Activated T-helper 1 cell treated with Interleukin-2 at 50 U/mL for 16 hours (primary cell): ENCODE measurements at places on chromosomes 2 and 18.

DNA sequence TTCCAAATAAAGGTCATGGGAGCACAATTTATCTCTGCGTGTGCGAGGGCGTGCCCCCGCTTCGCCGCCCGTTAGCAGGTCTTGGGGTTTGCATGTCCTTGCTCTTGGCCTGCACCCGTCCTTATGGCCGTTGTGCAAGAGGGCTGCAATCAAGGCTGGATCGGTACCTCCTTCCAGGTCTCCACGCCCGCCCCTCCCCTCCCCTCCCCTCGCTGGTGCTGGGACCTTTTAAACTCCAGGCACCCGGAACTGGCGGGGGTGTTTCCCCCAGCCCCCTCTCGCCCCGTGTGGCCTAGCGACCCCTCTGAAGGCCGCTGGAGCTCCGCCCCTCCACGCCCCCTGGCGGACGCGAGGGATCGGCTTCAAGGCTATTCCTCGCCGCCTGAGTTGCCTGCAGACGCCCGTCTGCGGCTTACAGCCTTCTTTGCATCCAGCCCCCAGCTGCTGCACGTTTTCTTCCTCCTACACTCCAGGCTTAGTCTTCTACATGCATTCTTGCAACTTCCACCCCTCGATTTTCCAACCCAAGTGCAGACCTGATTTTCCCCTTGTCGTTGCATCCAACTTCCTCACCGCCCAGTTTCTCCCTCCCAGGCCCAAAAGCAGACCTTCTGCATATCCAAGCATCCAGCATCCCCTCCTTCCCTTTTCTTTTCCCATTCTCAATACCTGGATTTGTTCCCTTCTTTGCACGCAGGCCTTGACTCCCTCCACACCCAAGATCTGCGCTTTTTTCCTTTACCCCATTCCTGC lies 577 bp downstream of the IDH1 start:
- peak; percentile 73 for DNase-seq

GRCh38 chr2:231341100-231341499 lies 54.4 kb upstream of the B3GNT7 start:
- DNase-seq, result no peak

DNA sequence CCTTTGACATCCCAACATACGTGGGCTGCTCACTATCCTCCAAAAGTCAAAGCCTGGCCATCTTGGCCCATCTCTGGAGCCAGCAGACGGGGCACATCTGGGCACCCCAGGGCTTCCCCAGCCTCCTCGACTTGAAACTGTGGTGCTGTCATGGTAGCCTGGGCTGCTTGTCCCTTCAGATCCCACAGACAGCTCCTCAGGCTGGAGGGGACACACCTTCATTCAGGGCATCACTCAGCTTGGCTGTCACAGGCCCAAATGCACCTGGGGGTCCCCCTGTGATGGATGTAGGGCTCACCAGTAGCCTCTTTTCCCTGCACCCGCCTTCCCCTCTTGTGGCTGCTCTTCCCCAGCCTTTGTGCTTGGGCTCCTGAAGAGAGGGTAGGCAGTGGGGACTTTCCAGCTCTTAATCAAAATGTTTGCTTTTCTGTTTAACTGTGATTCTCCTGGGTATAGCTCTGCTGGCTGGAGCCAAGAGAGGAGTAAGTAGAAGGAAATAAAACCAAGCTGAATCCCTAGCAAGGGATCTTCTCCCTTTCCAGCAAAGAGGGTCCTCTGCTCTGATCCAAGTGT lies 92.3 kb downstream of the GYPC start:
- DNase-seq, result no peak

DNA sequence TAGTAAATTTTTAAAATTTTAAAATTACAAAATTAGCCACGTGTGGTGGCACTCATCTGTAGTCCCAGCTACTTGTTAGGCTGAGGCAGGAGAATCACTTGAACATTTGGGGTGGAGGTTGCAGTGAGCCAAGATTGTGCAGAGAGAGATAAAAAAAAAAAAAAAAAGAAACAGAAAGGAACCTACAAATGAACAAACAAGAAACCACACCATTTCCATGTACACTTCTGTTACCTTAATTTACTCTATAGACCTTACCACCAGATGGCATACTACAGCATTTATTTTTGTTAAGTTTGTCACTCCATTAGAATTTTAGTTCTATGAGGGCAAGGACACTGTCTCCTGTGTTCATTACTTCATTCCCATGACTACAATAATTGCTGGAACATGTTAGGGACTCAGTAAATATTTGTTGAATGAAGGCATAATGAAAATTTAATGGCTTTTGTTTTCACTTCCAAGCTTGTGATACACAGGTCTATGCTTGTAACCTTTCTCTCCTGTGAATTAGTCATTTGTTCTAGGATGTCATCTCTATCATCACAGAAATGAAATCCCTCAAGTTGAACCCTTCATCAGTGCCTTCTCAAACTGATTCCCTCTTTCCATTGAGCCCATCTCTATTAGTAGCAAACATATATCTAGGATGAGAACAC lies 76.0 kb downstream of the ARHGAP15 start:
- no peak for DNase-seq

DNA sequence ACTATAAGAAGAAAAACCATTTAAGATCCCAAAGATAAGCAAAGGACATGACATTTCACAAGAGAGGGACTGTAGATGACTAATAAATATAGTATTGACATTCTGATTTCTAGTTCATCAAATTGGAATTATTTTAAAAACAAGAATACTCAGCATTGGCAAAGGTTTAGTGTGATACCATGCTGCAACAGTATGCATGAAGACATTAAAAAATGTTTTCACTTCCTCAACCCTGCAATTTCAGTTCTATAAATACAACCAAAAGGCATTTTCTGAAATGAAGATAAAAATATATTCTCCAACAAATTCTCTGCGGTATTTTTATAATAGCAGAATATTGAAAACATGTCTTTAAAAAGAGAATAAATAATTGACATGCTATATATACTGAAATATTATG lies 2.1 kb downstream of the C2orf81 start:
- DNase-seq, result no peak

DNA sequence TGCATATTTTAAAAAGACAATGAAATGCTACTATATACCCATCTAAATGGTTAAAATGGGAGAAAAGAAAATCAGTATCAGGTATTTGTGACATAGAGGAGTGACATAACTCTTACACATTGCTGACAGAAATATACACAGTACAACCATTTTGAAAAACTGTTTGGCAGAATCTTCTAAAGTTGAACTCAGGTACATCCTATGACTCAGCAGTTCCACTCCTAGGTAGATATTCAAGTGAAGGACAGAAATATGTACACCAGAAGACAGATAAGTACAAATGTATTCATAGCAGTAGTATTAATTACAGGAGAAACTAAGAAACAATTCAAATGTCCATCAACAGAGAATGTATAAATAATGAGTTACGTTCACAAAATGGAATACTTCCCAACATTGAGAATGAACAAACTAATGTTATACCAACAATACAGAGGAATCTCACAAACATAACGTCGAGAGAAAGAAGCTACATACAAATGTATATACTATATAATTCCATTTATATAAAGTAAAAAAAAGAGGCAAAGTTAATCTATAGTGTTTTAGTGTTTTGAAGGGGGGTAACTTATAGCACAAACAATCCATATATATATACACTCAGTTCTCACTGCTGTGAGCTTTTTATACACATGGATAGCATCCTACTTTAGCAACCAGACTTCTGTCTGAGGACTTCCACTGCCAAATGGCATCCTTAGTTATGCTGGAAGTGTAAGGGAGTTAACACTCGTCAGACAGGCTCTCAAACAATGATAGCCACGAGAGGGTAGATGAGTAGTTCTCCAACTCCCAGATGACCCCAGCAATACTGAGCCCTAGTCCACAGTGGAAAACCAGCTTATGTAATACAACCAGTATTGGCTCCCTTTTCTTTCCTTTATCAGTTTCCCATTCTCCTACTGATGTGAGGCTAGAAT lies 172.5 kb downstream of the NBAS start:
- DNase-seq, result no peak

DNA sequence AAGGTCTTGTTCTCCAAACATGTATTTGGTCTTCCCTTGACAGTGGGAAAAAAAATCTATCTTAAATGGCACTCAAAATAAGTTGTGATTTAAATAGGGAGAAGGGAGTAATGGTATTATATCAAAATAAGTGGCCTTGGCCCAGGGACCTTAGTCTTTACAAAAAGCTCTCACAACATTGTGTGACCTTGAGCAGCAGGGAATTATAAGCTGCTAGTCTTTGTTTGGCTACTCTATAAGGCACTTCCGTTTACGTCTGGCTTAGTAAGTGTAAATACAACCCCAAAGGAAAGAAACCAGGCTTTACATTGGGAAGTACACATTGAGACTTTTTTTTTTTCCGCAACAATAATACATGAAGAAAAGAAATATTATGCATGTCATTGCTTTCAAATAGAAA lies 734.0 kb upstream of the LINC00305 start:
- DNase-seq, result no peak

DNA sequence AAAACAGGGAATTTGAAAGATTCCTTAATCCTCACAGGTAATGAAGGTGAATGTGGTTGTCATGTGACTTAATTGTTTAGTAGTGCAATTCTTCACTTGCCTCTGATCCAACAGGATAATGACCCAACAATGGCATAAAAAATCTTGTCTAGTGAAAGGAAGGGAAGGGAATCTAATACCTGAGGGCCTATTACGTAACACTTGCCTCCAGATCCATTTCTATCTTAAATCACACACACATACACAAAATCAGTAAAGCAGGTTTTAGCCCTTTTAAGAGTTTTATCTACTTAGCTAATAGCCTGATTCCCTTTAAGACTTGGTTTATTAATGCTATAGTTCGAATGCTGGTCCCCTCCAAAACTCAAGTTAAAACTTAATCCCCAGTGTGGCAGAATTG lies 118.6 kb downstream of the TMEM163 start:
- DNase-seq, result no peak

DNA sequence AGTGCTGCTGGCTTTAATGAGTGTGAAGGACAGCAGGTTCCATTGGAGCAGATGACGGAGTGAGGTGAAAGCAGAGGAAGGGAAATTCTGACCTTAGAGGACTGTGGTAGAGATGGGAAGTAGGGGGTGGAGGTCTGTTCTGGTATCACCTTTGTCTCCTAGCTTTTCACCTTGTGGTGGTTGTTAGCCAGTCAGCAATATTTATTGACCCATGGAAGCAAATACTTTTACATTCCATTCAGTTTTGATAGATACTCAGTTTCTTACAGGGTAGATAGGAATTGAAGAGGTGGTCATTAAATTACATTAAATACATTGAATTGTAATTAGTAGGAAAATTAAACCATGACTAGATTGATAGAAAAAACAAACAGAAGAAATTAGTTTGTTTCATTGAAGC lies 180.1 kb downstream of the DIS3L2 start:
- no peak for DNase-seq

DNA sequence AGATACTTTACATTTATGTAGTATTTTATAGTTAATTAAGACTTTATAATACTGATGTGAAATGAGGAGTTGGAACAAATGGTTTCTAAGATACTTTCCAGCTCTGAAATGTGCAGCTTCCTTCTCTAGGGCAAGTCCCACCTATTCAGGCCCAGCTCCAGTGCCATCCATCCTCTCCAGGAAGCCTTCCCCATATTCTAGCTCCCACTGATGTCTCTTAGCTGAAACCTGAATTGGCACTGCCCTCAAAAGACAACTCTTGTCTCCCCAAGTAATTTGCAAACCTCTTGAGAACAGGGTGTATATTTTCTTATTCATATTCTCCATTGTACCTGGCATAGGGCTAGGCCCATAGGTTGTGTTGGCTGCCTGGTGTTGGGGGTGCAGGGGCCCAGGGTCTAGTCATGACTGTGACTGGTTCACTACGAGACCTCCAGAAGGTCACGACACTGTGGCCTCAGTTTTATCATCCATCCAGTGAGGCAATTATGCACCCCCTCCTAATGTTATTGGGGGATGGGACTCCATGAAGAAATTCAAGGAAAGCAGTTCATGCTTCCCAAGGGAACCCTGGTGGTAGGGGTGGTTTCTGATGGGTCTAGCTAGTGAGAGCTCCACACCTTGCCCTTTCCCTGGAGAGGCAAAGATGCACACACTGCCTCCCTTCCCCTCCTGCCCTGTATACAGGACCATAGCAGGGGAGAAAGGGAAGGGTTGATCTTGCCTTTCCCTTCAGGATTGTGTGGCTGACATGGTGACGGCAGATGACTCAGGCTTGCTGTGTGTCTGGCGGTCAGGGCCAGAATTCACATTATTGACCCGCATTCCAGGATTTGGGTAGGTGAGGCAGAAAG lies 2.8 kb downstream of the WDR54 start:
- no peak for DNase-seq

DNA sequence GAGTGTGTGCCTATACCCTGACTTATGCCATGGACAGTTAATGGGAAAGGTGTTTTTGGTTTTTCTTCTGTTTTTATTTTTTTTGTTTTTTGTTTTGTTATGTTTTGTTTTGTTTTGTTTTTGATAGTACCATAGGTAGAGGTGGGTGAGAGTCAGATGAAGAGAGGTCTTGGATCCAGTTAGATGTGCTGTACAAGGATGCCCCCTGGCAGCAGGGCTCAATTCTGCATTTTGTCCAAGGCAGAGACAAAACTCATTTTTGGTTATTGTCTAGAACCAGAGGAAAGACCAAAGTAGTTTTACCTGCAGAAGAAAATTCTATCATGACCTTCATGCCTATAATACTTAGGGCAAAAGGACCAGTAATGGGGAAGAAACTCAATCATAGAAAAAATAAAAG lies 48.5 kb downstream of the SLC5A7 start:
- no peak for DNase-seq

GRCh38 chr2:20207051-20207450 lies 17.9 kb downstream of the SDC1 start:
- DNase-seq, result no peak

- no peak for DNase-seq
These were observed 9.7 kb upstream of the SLC39A10 start for GRCh38 chr2:195647302-195647701.

GRCh38 chr18:75100832-75101630 lies 107.9 kb downstream of the PTGR3 start:
- no peak for DNase-seq

GRCh38 chr18:73688851-73689711 lies 458.6 kb downstream of the FBXO15 start:
- no peak for DNase-seq

DNA sequence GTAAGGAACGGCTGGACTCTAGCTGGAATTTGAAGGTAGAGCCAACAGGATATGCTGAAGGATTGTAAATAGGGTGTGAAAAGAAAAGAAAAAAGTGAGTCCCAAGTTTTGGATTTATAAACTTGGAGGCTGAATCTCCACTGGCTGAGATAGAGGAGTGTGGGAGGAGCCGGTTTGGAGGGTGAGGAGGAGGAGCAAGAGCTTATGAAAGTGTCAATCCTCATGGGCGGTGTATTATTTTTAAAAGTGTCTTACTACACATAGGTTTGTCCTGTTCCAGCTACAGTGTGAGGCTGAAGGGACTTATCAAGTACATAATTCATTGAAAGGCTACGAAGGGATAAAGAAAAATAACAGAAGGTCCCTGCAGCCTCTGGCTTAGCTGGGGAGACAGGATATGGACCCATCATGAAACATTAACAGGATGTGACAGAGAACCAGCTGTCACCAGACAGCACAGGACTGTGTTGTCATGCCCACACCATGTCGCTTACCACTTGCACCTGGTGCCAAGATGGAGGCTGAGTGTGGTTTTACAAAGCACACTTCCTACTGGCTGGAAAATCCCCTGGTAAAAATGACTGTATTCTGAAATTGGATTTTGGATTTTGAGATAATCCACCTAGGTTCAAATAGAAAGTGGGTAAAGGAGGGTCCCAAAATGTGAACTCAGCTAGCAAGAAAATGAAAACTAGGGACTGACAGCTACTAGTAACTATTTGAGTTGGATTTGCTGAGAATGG lies 2.5 kb upstream of the MREG start:
- DNase-seq, result no peak

- DNase-seq, result no peak
These were observed 47.3 kb downstream of the TMEM17 start for GRCh38 chr2:62458671-62459081.
